ENCODE measurements at places on chromosomes 16 and 17.

GRCh38 chr16:85395207-85395912, 217.8 kb upstream of the GSE1 start:
- DNase-seq: no peak

- DNase-seq: no peak
Measured at GRCh38 chr16:71933913-71934695, 38.8 kb downstream of the IST1 start.

DNA sequence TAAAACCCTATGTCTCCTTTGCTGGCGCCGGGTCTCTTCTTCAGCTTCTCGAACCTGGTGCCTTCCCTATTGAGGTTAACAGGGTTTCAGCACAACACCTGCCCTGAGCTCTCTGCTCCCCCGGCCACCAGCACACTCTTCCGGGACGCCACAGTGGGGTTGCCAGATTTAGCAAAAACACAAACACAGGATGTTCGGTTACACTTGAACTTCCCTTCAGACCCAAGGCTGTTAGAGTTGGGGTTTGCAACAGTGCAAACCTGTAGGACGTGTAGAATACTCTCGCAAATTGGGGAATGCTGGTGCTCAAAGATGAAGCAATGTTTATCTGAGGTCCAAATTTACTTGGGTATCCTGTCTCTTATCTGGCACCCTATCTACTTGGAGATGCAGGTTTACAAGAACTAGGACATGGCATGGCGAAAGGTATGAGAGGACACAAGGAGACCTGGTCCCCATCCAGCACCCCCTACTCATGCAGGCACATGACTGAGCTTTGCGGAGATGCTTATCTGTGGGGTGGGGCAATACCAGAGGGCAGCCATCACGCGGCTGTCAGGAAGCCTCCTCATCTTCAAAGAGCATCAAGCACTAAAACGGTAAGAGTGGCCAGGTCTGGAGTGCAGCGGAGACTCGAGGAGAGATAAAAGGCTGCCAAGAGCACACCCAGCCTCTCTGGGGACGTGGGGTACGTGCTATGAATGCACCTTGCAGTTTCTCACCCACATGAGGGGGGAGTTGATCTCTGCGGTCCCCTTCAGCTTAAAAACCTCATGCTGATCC, 52.8 kb downstream of the SDK2 start:
- peak; percentile 69 for DNase-seq

- DNase-seq: peak; percentile 64
Measured at GRCh38 chr17:40026816-40027613, 11.8 kb downstream of the CSF3 start.

DNA sequence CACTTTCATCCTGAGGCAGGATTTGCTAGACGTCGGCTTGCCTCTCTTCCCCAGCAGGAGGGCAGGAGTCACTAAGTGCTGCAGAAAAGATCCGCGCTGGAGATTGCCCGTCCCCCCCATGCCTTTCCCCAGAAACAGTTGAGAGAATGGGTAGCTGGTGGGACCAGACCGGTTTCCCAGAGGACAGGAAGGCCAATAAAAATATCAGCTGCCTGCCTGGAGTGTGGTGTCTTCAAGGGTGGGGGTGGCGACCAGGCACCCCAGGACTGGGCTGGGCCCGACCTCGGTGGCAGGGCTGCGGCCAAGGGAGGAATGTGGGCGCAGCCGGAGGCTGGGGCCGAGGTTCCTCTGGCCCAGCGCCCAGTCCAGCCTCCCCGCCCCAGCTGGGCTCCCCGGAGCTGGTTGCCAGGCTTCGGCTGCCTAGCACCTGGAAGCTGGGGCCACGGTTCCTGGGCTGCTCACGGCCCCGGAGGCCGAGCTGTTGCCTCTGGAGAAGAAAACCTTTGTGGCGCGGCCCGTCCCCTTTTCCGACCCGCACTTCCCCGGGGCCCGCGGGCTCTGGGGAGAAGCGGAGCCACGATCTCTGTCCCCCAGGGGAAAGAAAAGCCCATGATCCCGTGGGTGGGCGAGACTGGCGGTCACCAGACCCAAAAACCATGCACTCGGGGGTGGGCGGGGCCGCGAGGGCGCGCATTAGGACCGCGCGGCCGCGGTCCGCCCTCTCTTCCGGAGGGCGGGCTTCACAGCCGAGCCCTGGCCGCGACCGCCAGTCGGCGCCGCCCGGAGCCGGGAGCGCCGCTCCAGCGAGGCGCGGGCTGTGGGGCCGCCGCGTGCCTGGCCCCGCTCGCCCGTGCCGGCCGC, at the start of gene TRAF4:
Gene TRAF4, plus strand, starts transcription at position 769 of the 861 bp plus-strand sequence. CDS start 102 bp downstream, outside the sequence.
- DNase-seq: peak; percentile 73

- no peak for DNase-seq
Measured at GRCh38 chr17:81682565-81683207, 911 bp downstream of the ARL16 start.

DNA sequence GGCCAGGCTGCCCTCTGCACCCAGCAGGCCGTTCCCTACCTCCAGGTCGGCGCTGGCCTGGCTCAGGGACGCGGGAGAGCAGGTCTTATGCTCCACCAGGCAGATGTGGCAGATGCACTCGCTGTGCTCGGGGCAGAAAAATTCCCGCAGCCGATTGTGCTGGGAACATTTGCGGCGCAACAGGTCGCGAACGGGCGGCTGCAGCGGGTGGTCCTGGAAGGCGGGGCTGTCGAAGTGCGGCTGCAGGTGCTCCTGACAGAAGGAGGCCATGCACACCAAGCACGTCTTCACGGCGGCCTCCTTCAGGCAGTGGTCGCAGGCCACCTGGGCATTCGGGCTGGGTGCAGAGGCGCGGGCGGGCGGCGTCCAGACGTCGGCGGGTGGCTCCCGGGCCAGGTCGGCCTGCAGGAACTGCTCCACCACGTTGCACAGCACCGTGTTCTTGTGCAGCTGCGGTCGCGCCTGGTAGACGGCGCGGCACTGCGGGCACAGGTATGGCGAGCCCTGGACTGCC, 439 bp downstream of the TRIM25 start:
- no peak for DNase-seq

GRCh38 chr17:78573955-78574354, 3.2 kb downstream of the DNAH17 start:
- DNase-seq: no peak

GRCh38 chr16:60206516-60206915, 1472.4 kb upstream of the GOT2 start:
- DNase-seq: no peak

- no peak for DNase-seq
Measured at GRCh38 chr17:72158895-72159885, 38.4 kb downstream of the SOX9 start.

GRCh38 chr17:49851387-49852291, 3.8 kb upstream of the TAC4 start:
- peak; percentile 62 for DNase-seq

GRCh38 chr16:89586853-89587252, 11.3 kb downstream of the CPNE7 start:
- DNase-seq: no peak

DNA sequence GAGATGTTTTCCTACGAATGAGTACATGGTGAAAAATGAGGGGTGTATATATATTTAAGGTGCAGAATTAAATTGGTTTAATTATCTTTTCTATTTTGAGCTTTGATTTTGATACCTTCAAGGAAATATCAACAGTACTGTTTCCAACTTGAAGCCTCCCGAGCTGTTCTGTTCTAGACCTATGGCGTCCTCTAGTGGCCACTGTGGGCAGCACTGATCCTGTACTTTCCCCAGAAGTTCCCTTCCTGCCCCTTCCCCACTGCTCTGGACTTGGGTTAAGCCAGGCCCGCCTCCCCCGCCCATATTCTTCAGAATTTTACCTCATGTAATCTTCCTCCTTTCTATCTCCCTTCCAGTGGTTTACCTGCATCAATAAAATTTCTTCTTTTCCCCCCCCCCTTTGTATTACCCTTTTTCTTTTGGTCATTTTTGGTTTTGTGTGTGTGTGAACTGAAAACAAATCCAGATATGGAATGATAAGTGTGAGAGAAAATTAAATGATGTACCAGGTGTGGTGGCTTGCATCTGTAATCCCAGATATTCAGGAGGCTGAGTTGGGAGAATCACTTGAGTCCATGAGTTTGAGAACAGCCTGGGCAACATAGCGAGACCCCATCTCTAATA, 1643.5 kb downstream of the TP53TG3F start:
- DNase-seq: no peak

DNA sequence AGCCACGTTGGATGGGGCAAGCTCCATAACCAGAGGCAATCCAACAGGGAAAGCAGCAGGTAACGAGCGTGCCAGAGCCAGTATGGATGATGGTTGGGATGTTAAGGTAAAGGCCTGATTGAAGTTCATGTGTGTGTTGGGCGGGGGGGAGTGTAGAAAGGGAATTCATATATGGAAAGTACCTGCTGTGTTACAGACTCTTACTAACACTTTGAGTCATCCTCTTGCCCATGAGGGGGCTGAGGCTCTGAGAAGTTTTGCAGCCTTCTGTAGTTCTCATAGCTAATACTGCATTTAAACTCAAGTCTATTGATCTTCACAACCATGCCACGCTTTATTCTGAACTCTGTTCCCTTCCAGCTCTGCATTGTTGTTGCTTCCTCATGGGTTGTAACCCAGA, 28.5 kb downstream of the SYCE1L start:
- no peak for DNase-seq

DNA sequence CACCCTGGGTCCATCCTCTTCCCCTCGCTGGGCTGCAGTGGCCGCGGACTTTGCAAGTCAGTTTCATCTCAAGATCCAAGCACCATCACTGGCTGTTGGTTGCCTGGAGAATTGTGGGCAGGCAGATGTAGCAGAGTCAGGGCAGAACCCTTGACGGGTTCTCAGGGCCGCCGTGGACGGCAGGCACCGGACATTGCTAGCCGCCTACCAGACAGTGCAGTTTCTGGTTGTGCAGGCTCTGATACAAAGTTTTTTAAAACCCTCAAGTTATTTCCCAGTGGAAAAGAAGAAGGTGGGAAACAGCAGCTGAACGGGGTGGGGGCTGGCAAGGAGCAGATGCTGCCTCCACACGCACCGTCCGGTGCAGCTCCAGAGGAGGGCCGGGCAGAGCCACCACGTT, 3.4 kb downstream of the MAPK8IP3 start:
- DNase-seq: no peak

GRCh38 chr16:66229651-66230050, 136.8 kb upstream of the CDH5 start:
- DNase-seq: no peak

DNA sequence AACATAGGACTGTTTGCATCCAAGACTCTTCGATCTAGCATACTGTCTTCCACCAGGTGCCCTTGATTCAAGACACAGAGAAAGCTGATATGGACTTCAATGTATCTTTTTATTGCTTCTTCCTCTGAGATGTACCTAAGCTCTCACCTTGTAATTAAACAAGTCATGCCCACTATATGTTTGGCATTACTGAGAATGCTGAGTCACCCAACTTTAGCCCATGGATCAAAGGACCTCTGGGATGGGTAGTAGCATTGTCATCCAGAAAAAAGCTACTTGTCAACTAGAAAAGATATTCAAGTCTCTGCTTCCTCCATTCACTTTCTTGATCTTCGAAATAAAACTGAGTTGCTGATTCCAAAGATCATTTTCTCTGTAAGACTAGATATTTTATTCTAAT, 37.8 kb downstream of the CDH8 start:
- no peak for DNase-seq

DNA sequence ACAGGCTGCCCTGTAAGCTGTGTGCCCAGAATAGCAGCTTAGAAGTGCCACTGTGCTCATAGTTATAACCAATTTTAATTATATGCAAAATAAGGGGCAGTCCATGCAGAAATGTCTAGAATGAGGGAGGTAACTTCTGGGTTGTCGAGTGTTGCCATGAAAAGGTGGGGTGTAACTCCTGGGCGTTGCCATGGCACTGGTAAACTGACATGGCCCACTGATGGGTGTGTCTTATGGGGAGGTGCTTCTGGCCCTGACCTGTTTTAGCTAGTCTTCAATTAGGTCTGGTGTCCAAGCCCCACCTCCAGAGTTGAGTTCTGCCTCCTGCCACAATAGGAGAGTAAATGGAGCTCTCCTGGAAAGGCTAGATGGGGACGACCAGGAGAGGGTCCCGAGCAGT, 120.6 kb downstream of the SALL1 start:
- DNase-seq: no peak

GRCh38 chr16:54462771-54463170, 176.2 kb upstream of the IRX3 start:
- DNase-seq: no peak

GRCh38 chr16:14454391-14454790, 175.7 kb downstream of the PARN start:
- DNase-seq: no peak

DNA sequence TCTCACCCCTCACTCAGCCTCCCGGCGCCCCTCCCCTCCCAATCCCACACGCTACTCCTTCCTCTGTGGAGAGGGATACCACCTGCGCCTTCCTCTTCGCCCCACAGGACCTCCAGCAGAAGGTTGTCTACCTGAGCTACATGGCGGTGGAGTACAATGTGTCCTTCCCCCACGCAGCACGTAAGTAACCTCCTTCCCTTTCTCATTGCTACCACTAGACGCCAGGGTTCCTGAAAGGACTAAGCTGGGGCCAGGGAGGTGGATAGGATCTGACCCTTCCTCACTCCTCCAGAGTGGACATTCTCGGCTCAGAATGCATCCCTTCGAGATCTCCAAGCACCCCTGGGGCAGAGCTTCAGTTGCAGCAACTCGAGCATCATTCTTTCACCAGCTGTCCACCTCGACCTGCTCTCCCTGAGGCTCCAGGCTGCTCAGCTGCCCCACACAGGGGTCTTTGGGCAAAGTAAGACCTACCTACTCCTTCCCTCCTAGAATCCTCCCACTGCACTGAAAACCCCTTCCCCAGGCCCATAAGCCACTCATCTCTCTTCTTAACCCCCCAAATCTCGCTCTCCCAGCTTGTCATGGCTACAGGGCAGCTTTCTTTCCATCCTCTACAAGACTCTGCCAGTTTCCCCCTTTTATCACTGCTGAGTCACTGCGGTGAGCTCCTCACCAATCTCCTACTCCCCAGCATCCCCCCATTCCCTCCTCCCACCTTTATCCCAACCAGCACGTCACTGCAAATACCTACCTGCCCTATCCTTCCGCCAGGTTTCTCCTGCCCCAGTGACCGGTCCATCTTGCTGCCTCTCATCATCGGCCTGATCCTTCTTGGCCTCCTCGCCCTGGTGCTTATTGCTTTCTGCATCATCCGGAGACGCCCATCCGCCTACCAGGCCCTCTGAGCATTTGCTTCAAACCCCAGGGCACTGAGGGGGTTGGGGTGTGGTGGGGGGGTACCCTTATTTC, 1.5 kb downstream of the CD68 start:
- DNase-seq: no peak

- no peak for DNase-seq
Measured at GRCh38 chr17:40460604-40460967, 17.3 kb downstream of the IGFBP4 start.

DNA sequence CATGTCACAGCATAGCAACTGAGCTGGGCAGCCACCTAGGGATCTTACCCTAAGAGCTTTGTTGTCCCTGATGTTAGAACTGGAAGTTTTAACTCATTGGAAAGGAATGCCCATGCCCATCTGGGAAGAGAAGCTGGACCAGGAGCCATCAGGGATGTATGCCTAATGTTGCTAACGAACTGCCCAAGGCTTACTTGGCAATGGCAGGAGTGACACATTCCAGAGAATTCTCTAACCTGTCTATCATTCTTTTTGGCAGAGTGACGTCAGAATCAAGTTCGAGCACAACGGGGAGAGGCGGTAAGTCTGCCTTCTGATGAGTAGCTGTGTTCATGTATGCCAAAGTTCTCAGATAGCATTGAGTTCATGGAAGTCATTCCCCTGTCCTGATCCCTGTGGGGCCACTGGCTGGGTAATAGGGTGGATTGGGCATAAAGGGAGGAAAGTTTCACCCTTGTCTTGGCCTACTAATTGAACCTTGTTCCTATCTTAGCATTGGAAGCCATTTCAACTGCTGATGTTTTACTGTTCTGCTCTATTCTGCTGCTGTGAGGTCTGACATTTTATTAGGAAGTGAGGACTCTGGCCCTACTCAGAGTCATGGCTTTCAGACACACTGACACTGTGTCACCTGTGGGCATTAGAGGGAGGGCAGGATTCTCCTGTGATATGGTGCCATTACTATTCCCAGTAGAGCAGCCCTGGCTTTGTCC, 23.7 kb downstream of the MAP3K3 start:
- DNase-seq: no peak
